D341Med (cell line): ENCODE measurements at places on chromosomes 11 and 22.

GRCh38 chr11:93524173-93524536 is 19.0 kb downstream of the SMCO4 start:
- no peak for DNase-seq

- DNase-seq: peak; percentile 6
These were observed 134.3 kb downstream of the BUD13 start for GRCh38 chr11:116638463-116638862.

- DNase-seq: no peak
These were observed 366.9 kb downstream of the BRD1 start for GRCh38 chr22:49460592-49461281.

DNA sequence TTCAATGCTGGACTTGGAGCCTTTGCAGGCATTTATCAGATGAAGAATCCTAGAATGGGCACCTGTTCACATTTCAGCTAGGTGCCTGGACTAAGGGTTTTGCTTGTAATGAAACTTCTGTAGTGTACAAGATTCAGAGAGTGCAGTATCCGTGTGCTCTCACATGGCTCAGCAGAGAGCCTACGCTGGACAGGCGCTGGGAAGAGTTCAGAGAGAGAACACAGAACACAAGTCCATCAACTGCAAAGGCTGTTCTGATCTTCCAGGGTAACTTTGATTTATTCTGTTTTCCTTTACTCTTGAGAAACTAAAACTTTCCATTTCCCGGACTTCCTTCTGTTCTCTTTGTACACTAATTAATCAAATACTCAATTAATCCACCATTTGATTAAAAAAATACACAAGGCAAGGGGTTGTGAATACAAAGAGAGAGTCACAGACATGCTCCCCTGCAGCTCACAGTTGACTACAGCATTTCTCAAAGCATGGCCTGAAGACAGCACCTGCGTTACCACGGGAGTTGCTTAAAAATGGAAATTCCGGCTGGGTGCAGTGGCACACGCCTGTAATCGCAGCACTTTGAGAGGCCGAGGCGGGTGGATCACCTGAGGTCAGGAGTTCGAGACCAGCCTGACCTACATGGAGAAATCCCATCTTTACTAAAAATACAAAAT is 393.7 kb downstream of the LARGE1 start:
- no peak for DNase-seq
